Endothelial cell (in vitro differentiated cells): ENCODE measurements at places on chromosomes 2 and 18. TPM values are rescaled to one million over a fixed set of nuclear protein-coding genes. Genes with fewer than 3 reads are reported as not detected.
A peak's percentile ranks its signal among the peaks of the same experiment; 100 is the strongest.

DNA sequence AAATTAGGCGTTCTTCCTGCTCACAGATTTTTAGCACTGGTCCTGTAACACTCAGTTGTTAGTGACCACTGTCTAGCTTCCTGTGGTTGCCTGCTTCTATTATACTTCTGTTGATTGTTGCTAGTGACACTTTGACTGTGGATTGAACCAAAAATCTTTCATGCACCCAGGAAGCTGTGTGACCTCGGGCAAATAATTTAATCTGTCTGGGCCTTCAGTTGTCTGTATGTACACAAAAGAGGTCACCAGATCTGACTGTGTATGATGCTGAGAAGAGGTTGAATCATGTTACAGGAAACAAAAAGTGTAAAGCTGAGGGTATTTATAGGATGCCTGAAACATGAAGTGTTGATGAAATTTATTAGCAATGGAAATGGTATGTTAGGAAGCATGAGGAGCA is 12.7 kb downstream of the ICOS start:
- H3K27me3 ChIP-seq = no peaks in the 10 kb centered on the region
- peaks cover 2% of the 10 kb centered on the region for H3K4me1 ChIP-seq
- H3K36me3 ChIP-seq = peaks cover 1% of the 10 kb centered on the region
- H3K27ac ChIP-seq = no peak overlapping the region

GRCh38 chr2:137928547-137929518 is 35.4 kb upstream of the HNMT start:
- no peak overlapping the region for H3K4me3 ChIP-seq
- H3K27ac ChIP-seq = no peak overlapping the region
- H3K36me3 ChIP-seq = no peaks in the 10 kb centered on the region
- DNase-seq = no peak

Gene PAX3
- 16.5 TPM for total RNA-seq

Gene PGAP1
- total RNA-seq = 32.9 TPM

DNA sequence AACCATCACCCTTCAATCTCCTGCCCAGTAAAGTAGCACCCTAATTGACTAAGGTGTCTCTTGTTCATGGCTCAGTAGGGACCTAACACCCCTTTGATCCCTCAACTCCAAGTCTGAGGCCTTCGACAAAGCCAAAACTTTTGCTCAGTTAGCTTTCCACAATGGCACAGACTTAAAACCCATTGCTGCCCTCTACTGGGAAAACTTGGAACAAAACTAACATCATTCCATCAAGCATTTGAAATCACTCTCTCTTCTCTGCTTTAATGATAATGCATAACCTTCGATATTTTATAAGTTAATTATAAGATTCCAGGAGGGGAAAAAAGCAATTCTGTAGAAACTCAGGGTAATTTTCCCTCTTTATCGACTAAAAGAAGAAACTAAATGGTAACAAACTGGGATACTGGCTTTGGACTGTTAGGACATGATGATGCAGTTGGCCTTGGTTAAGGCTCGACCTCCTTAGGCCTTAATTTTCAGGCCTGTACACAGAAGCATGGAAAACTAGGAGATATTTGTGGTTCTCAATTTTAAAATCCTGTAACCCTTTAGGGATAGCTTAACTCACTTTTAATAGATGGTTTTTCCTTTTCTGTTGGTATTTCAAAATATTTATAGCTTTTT is 127.8 kb downstream of the STK39 start:
- no peak overlapping the region for H3K4me3 ChIP-seq
- peak; percentile 62 for DNase-seq
- H3K4me1 ChIP-seq = peaks cover under 1% of the 10 kb centered on the region
- H3K36me3 ChIP-seq = no peaks in the 10 kb centered on the region
- H3K27me3 ChIP-seq = peaks cover 2% of the 10 kb centered on the region

GRCh38 chr18:4172196-4173100 is 282.7 kb downstream of the DLGAP1 start:
- no peak overlapping the region for H3K4me3 ChIP-seq
- H3K27ac ChIP-seq = no peak overlapping the region
- no peaks in the 10 kb centered on the region for H3K4me1 ChIP-seq
- DNase-seq = no peak
- no peaks in the 10 kb centered on the region for H3K36me3 ChIP-seq
- H3K27me3 ChIP-seq = no peaks in the 10 kb centered on the region

- H3K27ac ChIP-seq = no peak overlapping the region
- H3K36me3 ChIP-seq = peaks cover 16% of the 10 kb centered on the region
- H3K27me3 ChIP-seq = peaks cover 8% of the 10 kb centered on the region
- H3K4me1 ChIP-seq = peaks cover 15% of the 10 kb centered on the region
- no peak for DNase-seq
Measured at GRCh38 chr18:23399067-23399466, 54.0 kb upstream of the RIOK3 start.

- no peak overlapping the region for H3K4me3 ChIP-seq
- DNase-seq = no peak
- H3K27me3 ChIP-seq = no peaks in the 10 kb centered on the region
- peaks cover 3% of the 10 kb centered on the region for H3K36me3 ChIP-seq
- no peaks in the 10 kb centered on the region for H3K4me1 ChIP-seq
Measured at GRCh38 chr2:203582468-203582867, 47.4 kb upstream of the RAPH1 start.

DNA sequence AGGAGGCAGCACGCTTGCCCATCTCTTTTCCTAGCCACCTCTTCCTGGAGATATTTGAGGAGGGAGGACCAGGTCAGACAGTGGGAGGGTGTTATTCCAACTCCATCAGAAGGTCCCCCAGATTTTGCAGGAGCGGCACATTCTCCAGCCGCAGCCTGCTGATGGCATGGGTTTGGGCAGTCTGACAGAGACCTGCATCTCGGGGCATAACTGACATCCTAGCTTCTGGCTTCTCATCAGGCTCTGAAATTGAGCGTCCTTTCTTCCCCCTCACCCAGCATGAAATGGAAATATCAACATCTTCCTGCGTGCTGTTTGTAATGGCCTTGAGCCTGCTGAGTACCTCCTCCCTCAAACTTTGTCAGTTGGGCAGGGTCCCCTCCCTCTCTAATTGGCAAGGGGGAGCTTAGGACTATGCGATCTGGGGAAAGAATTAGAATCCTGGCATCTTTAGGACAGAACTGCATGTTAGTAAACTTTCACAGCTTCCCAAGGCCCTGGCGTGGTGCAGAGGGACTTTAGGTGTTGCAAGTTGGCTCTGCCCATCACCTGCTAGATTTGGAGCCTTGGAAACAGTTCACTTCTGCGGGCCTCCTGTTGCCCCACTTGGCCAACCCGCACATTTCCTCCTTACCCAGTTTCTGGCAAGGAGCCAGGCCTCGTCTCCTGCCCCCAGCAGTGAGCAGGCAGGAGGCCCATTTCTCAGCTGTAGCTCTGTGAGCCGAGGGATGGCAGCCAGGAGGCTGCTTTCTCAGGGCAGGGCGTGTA is 2.2 kb downstream of the ITM2C start:
- H3K36me3 ChIP-seq = no peaks in the 10 kb centered on the region
- H3K27me3 ChIP-seq = peaks cover 19% of the 10 kb centered on the region
- peak overlapping the region; percentile 86 for H3K4me3 ChIP-seq
- peaks cover 52% of the 10 kb centered on the region for H3K4me1 ChIP-seq

DNA sequence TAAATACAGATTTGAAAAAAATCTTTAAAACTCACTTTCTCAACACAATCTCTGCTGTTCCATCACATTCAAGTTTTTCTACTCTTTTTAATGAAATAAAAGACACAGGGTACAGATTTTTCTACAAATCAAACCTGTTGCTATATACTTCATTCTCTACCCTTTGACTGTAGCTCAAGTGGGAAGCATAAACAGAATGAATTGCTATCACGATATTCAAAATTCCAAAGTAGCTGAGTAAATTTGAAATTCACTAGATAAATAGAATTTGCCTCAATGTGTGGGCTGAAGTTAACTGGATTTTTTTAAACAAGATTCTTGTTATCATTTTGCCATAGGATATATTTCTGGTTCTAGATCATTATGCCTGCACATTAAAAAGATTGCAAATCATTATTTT is 185.9 kb downstream of the ZNF521 start:
- H3K36me3 ChIP-seq = peaks cover 8% of the 10 kb centered on the region
- H3K27me3 ChIP-seq = peaks cover 4% of the 10 kb centered on the region

Gene AMER3
- 0.18 TPM for total RNA-seq

DNA sequence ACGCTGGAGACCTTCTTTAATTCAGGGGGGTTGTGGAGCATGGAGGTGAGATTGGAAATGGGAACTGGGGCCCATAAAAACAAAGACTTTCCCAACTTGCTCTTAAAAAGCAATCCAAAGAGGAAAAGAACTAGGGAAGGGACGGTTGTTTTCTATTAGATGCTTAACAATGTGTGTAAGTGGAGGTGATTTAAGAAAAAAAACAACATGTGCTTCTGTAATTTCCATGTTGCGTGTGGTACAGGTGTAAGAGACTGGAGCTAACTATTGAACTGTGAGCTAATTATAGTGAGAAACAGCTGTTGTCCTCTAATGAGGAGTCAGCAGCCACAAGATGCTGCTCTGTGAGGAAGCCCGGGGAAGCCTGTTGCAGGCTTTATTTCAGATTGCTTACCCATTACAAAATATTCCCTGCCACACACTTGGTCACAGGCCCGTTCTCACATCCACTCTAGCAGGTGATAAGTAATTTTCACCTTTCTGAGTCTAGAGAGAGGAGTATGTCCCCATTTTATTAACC is 280.6 kb upstream of the PARD3B start:
- peaks cover 11% of the 10 kb centered on the region for H3K4me1 ChIP-seq
- no peak overlapping the region for H3K27ac ChIP-seq
- H3K4me3 ChIP-seq = no peak overlapping the region
- DNase-seq = no peak
- no peaks in the 10 kb centered on the region for H3K27me3 ChIP-seq

GRCh38 chr2:31255911-31256571 is 22.1 kb downstream of the EHD3 start:
- no peak for DNase-seq
- no peak overlapping the region for H3K27ac ChIP-seq

Gene MROH2A
- 0.31 TPM for total RNA-seq

- no peak for DNase-seq
- H3K36me3 ChIP-seq = peaks cover 5% of the 10 kb centered on the region
- H3K27me3 ChIP-seq = peaks cover 12% of the 10 kb centered on the region
Measured at GRCh38 chr2:70949086-70949485, 13.4 kb downstream of the ATP6V1B1 start.

DNA sequence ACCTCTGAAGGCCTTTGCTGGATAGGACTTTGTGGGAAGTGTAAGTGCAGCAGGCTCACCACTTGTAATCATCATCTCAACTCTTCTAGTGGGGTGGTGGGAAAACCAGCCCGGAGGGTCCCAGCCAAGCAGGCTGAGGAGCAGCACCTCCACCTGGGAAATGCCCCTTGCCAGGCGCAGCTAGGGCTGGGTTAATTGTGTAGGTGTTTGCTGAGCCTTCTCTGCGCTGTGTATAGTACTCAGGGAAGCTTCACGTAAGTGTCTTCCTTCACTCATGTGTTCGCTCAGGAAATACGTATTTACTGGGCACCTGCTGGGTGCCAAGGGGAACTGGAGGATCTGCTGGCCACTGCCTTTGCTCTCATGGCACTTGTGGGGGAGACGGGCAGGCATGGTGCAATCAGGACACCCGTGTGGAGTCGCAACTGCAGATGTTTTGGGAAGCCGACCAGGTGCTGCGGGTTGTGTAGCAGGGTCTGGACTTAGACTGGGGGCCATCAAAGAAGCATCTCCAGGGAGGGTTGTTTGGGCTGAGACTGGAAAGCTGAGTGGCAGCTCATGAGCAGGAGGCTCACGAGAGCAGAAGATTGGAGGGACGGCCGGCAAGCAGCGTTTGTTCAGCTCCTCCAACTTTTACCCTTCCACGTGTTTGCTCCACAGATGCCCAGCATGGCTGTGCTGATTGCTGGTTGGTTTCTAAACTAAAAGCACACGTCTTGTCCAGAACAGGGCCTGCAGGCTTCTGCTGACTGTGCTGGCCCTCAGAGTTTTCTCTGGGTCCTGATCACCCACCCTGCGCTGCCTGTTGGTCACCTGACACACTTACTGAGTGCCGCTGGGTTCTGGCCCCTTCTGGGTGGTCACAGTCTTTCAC is 164.6 kb downstream of the LDLRAD4 start:
- H3K27me3 ChIP-seq = peaks cover 9% of the 10 kb centered on the region
- DNase-seq = no peak
- H3K4me3 ChIP-seq = no peak overlapping the region
- H3K27ac ChIP-seq = peak overlapping the region; percentile 95

- peak overlapping the region; percentile 15 for H3K4me3 ChIP-seq
- peaks cover 35% of the 10 kb centered on the region for H3K36me3 ChIP-seq
- H3K4me1 ChIP-seq = peaks cover 51% of the 10 kb centered on the region
- H3K27ac ChIP-seq = no peak overlapping the region
Measured at GRCh38 chr18:23257137-23257536, 121.9 kb downstream of the CABLES1 start.

DNA sequence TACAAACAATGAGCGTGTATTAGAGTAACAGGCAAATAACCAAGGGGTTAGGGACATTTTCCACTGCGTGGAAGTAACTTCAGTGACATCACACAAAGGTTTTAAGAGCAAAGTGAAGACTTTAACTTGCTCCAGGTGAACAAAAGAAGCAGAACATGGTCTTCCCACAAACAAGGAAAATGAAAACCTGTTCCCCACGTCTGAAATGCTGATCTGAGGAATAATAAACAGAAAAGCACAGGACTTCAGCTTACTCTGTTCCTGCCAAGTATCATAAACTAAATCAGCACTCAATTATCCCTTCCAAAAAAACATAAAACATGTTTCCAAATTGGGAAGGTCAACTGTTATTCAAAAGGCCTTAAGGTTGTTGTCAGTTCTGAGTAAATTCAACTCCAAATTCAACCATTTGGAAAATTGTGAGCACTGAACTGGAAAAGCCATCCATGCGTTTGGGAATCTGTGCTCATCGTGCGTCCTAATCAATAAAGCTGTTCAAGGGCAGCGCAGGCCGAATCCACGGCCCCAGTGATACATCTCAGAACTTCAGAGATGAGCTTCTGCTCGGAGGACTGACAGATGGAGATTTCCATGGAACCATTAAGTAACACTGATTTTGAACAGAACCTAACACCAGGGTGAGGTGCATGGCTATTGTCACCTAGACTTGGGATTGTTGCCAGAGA is 7.7 kb upstream of the SNTG2 start:
- H3K27me3 ChIP-seq = no peaks in the 10 kb centered on the region
- H3K4me1 ChIP-seq = peaks cover 4% of the 10 kb centered on the region
- no peaks in the 10 kb centered on the region for H3K36me3 ChIP-seq

DNA sequence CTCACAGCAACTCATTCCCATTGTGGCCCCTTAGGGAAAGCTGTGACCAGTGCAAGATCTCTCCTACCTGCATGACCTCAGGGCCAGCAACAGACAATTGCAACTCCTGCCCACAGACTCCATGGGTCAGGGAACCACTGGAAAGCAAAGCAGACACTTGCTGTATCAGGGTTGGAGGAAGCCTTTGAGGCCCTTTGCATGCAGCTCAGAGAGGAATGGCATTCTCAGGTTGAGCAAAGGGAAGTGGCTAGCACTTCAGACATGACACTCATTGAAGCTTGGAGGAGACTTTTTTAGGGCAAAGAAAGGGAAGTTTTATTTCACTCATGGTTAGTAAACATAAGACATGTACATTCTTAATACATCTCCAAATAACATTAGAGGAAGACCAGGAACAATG is 22.1 kb downstream of the IL1F10 start:
- H3K36me3 ChIP-seq = no peaks in the 10 kb centered on the region
- no peaks in the 10 kb centered on the region for H3K4me1 ChIP-seq
- H3K27ac ChIP-seq = no peak overlapping the region
